ENCODE measurements at places on chromosomes 2 and 18. TPM values are rescaled to one million over a fixed set of nuclear protein-coding genes. Genes with fewer than 3 reads are reported as not detected.

IL36G gene
- not detected for total RNA-seq

SLC38A11 gene
- total RNA-seq = not detected

SPHKAP gene
- not detected for total RNA-seq

GCKR gene
- not detected for total RNA-seq

CHMP3 gene
- total RNA-seq = 58.8 TPM

MDH1B gene
- total RNA-seq = 6.9 TPM

FBXO41 gene
- 11.1 TPM for total RNA-seq

EIF5B gene
- 8.1 TPM for total RNA-seq
